ENCODE measurements at places on chromosomes 11 and 22. TPM values are rescaled to one million over a fixed set of nuclear protein-coding genes. Genes with fewer than 3 reads are reported as not detected.

Gene TPH1
- not detected for total RNA-seq

- no peak for DNase-seq
Measured at GRCh38 chr11:116678887-116679286, 93.9 kb downstream of the BUD13 start.

DNA sequence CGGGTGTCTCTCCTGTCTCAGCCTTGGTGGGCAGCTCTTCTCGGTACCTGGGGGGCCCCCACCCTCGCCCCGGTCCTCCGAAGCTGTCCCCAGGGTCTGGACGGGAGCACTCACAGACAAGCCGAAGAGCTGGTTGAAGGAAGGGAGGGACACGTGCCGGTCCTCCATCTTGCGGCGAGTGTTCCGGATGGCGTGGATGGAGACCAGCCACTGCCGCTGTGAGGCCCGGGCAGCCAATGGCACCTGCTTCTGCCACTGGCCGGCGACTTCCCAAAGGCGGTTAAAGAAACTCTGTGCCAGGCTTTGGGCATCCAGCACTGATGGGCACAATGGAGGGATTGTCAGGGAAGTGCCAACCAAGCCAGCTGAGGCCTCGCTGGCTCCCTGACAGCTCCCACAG lies 18.7 kb downstream of the PPM1F start:
- no peak for DNase-seq

GRCh38 chr22:49016909-49017481 lies 810.7 kb downstream of the BRD1 start:
- DNase-seq: no peak

DNA sequence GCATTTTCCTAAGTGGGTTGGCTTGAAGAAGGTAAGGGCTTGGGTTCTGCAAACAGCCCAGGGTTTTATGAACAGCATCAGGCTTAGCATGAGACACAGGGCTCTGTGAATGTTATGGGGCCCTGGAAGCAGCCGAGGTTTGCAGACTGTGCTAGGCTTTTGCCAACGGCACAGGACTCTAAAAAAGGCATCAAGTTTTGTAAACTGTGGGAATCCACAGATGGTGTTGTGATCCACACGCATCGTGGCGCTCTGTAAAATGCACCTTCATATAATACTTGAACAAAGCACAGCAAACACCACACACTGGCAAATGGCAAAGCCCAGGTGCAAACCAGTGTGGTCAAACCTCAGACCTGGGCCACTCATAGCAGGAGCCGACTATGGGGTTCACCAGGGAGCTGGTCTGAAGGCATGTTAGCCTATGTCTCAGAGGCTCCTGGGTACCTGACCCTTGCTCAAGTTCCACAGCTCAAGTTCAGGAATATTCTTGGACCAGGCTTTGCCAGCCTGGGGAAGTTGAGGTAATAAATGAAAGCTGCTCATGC lies 2.4 kb upstream of the SLCO2B1 start:
- no peak for DNase-seq

All from left ventricle myocardium inferior (tissue), 1 donor.